ENCODE measurements at places on chromosomes 13 and 19. TPM values are rescaled to one million over a fixed set of nuclear protein-coding genes. Genes with fewer than 3 reads are reported as not detected.

The HPN gene
- total RNA-seq = not detected

The CYP4F8 gene
- not detected for total RNA-seq

The ZNF470 gene
- total RNA-seq = 4.6 TPM

The EDDM13 gene
- not detected for total RNA-seq

The SERPINE3 gene
- total RNA-seq = not detected

The CCNE1 gene
- 1.8 TPM for total RNA-seq

The ZNF112 gene
- 4.4 TPM for total RNA-seq

The PEX11G gene
- 2.4 TPM for total RNA-seq

The CEACAM5 gene
- total RNA-seq = not detected

The SIAH3 gene
- total RNA-seq = not detected

The KCTD12 gene
- 39.4 TPM for total RNA-seq

The SHD gene
- not detected for total RNA-seq

The ZNF223 gene
- 2.5 TPM for total RNA-seq

The TMC4 gene
- total RNA-seq = not detected

The PRR19 gene
- total RNA-seq = not detected

The DPP9 gene
- 34.0 TPM for total RNA-seq

The STAP2 gene
- 3.6 TPM for total RNA-seq

The PDX1 gene
- total RNA-seq = not detected

The LILRB5 gene
- total RNA-seq = not detected

The PNMA8A gene
- 5.6 TPM for total RNA-seq

The KRTDAP gene
- not detected for total RNA-seq

The MATK gene
- total RNA-seq = not detected

The SELENOV gene
- total RNA-seq = not detected

The FRY gene
- total RNA-seq = 1.9 TPM

The OLFM4 gene
- not detected for total RNA-seq

The CEBPA gene
- 8.1 TPM for total RNA-seq

The FPR3 gene
- total RNA-seq = not detected

The SRRM5 gene
- total RNA-seq = 0.06 TPM

The GPR18 gene
- not detected for total RNA-seq

The NDFIP2 gene
- total RNA-seq = 11.5 TPM

The CLN5 gene
- 33.8 TPM for total RNA-seq

The ZNF728 gene
- 0.24 TPM for total RNA-seq

The GDF15 gene
- total RNA-seq = 20.2 TPM

The SLC25A23 gene
- total RNA-seq = 48.6 TPM

The RASGRP4 gene
- total RNA-seq = not detected

The KLHL1 gene
- total RNA-seq = not detected

The ZSWIM9 gene
- 4.2 TPM for total RNA-seq

The CFD gene
- 1,761 TPM for total RNA-seq

The GIPR gene
- not detected for total RNA-seq

The TGDS gene
- total RNA-seq = 10.9 TPM

The EPS8L1 gene
- 0.34 TPM for total RNA-seq

The NLRP9 gene
- not detected for total RNA-seq

The SIGLEC14 gene
- total RNA-seq = not detected

Data from cardiac ventricle fibroblast (primary cell).